Right ventricle myocardium inferior (tissue), 1 donor: ENCODE measurements at places on chromosomes 6 and 20. TPM values are rescaled to one million over a fixed set of nuclear protein-coding genes. Genes with fewer than 3 reads are reported as not detected.

GSTA1 gene
- not detected for total RNA-seq

GRCh38 chr20:62217913-62218773 lies 1.9 kb downstream of the HRH3 start:
- DNase-seq: no peak

DNA sequence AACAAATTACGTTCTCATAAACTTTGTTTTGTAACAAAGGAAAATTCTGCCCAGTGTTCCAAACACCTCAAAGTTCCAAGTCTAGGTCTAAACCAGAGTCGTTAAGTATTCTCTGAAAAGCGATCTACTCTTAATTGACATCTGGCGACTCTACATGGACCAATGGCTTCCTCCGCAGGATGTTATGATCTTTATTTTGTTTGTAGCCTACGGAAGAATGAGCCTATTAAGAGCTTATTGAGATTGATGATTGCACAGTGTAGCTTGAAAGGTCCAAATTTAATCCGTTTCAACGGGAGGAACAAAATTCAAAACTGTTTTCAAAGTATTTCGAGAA lies 61.1 kb downstream of the FAM217A start:
- DNase-seq: no peak

DNA sequence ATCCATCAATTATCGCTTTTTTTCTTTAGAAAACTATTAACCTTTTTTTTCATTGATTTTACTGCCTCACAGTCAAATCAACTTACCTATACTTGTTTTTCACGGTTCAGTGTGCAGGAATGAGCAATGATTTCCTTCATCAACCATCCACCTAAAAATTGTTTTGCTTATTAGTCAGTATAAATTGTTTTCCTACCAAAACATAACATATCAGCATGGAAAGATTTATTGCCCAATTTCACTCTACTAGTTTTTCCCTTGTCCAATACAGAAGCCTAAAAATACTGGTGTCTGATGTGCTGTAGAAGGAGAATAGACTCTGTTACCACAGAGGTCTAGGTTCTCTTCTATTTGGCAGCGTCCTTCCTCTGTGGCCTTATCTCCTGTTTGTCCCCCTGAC lies 558.2 kb upstream of the CITED2 start:
- DNase-seq: no peak

DNA sequence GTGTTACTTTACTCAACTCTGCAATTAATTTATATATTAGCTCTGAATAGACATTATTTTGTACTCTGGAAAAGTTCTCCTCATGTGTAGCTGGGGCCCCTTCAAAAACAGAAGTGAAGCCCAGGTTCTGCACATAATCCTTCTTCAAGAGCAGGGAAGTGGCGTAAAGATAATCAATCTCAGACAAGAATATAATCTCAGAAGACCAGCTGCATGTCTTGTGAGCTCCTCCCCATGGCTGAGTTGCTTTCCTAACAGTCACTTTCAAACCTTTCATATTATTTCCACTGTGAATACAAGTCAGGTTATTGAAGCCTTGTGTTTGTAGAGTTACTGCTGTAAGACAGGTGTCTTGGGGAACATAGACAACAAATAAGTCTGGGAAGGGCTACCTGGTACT lies 691.9 kb downstream of the RFPL4B start:
- DNase-seq: no peak

RNF182 gene
- not detected for total RNA-seq

- no peak for DNase-seq
These were observed 893 bp downstream of the POLR1H start for GRCh38 chr6:30061858-30062458.

DNA sequence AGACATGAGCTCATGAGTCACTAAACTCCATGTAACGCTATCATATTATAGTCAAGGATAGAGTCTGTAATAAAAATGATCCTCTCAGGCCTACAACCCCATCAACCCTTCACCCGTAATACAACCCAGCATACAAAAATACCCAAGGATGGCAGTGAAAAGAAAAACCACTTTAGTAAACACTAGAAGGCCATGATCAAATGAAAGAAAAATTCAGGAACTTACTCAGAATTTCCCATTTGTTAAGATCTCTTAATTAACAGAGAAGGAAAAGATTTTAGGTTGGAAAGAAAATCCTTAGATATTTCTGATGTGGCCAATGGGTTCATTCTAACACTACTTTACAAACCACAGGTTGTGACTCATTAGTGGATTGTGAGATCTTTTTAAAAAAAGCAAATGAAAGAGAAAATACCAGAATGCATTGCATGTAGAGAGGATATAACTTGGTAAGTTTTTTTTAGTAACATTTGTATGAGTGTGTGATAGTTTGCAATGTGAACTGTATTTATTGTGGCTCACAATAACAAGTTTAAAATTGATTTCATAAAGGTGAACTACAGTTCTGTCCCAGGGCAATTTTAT lies 8.0 kb upstream of the UBE2J1 start:
- DNase-seq: no peak

GRCh38 chr6:32983493-32983848 lies 15.1 kb downstream of the BRD2 start:
- no peak for DNase-seq

GRCh38 chr20:46342010-46342378 lies 33.7 kb upstream of the CDH22 start:
- no peak for DNase-seq

GRCh38 chr6:109783250-109783986 lies 92.3 kb downstream of the FIG4 start:
- no peak for DNase-seq

CST5 gene
- not detected for total RNA-seq

DNA sequence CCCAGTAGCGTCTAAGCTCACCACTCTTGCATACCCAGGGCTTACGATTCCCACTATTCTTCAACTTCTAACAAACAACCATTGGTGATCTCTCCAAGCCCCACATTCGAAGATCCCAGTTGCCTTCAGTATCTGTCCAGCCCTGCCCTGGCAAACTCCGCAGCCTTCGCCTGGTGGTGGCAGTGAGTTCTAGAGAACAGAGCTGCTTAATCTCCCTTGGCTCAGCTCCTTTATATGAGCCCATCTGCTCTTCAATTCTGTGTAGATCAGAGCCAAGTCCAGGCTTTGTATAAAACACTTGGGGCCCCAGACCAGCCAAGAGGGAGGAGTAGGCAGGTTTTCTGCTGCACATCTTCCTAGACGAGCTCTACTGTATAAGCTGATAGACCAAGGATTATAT lies 193.3 kb downstream of the PHACTR1 start:
- DNase-seq: no peak

TPX2 gene
- 1.2 TPM for total RNA-seq

DNA sequence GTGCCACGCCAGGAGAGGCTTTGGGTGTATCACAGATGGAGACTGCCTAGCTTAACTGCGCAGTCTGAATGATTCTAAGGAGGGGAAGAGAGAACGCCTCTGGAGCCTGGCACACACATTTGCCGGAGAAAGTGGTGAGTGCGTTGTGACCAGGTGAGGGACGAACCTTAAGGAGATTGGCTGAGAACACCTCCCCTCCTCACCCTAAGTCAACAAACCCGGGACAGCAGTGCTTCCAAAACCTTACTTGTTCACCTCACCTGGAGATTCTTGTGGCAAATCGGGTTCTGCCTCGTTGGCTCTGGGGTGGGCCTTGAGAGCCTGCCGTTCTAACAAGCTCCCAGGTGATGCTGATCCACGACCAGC lies 9.4 kb downstream of the SYNJ2 start:
- no peak for DNase-seq

IL17F gene
- not detected for total RNA-seq

DNA sequence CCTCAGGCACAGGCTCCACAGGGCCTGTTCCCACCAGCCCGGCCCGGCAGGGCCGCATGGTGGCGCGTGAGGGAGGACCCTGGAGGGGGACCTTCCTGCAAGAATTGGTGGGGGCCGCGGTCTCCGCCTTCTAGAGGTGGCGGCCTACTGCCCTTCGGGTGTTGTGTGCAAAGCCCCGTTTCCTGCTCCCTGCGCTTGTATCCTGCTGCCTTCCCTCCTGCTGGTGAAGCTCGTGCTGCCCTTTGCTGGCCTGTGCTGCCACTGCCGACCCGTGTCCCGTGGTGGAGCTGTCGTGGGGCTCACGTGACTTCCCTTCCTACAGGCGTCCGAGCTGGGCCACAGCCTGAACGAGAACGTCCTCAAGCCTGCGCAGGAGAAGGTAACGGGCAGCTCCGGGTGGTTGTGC lies 8.4 kb upstream of the COL20A1 start:
- peak; percentile 65 for DNase-seq

GRCh38 chr6:170292407-170293158 lies 1.7 kb upstream of the DLL1 start:
- no peak for DNase-seq

- DNase-seq: peak; percentile 84
These were observed 161.4 kb downstream of the LY86 start for GRCh38 chr6:6749702-6750491.

CASS4 gene
- total RNA-seq: 0.41 TPM

PLEKHG1 gene
- total RNA-seq: 10.2 TPM

GRCh38 chr20:8963330-8963729 lies 105.6 kb upstream of the PLCB4 start:
- DNase-seq: no peak

ETV7 gene
- 0.38 TPM for total RNA-seq

LRFN2 gene
- total RNA-seq: not detected

- DNase-seq: no peak
These were observed 100.8 kb upstream of the CNKSR3 start for GRCh38 chr6:154611241-154611640.
